GM12864 (cell line): ENCODE measurements at places on chromosomes 7 and 10.

GRCh38 chr10:29646960-29647461 is 12.2 kb upstream of the SVIL start:
- no peak for DNase-seq

GRCh38 chr10:127576740-127577161 is 27.6 kb downstream of the NPS start:
- DNase-seq: no peak

- DNase-seq: no peak
Measured at GRCh38 chr10:60429084-60429849, 39.6 kb upstream of the ANK3 start.

DNA sequence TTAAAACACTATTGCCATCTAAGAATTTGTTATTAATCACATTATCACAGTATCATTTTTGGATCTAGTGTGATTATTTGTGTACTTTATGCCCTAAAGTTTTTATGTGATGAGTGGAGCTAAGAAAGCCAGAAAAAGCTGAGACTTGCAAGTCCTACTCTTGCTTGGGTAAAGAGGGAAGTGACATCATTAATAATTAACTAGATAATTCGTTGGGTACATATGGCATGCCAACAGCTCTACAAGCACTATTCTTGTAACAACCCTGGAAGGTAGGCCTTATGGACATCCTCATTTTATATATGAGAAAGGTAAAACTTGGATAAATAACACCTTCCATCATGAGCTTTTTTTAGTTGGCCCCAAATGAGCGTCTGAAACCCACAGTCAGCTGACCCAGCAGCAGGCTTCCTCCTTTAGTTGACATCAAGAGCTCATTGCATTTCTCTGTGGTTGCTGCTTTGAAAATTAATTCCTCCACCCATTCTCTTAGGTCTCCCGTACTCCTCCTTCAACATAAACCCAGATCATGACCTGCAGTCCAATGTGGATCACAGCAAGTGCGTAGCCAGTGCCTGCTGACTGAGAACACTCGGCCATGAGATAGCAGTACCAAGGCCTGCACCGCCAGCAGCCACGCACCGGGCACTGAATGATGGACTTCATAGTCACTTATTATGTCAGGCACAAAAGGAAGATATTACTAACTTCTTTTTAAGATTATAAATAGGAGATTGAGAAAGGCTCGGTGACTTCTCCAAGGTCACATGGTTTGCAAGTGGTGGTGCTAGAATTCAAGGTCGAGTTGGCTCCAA is 292.0 kb upstream of the AOAH start:
- no peak for DNase-seq

- DNase-seq: no peak
Measured at GRCh38 chr7:63899691-63900393, 98.8 kb upstream of the ZNF722 start.

- DNase-seq: no peak
Measured at GRCh38 chr10:131762789-131763696, 137.8 kb upstream of the PPP2R2D start.

- DNase-seq: no peak
Measured at GRCh38 chr10:36669615-36670352, 455.6 kb upstream of the ANKRD30A start.

- DNase-seq: no peak
Measured at GRCh38 chr7:106721816-106722785, 61.1 kb upstream of the CCDC71L start.

GRCh38 chr7:34487391-34488115 is 170.5 kb upstream of the NPSR1 start:
- DNase-seq: no peak

- no peak for DNase-seq
Measured at GRCh38 chr7:1357601-1358271, 101.5 kb downstream of the MICALL2 start.

DNA sequence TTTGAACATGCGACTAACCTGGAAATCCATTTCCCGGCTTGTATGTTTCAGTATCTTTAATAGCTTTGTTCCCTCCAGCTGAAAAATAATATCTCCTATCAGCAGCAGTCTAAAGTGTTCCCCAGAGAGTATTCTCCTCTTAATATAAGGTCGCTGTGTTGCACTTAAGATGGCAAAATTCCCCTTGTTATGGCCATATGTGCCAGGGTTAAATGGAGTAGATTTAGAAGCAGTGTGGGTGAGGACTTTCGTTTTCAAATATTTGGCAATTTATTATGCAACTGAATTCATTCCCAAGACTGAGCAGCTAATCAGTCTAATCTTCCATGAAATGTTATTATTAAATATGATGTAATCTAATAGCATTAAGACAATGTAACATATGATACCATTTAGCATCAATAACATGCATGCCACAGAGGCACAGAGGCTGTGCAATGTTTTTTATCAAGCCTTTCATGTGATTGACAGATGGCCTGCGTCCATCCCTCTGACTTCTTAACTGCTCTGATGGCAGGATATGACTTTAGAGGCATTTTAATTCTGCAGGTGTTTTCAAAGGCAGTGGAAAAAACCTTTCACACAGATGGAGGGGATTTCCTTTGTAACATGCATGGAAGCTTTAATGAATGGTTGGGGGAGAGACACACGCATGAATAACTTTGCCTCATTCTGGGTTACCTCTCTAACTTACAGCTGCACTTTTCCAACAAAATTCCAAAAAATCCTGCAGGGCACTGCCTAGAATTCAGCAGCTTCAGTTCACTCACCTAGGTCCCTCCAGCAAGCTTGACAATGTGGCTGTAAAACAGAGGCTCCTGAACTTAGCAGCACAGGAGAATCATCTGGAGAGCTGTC is 55.1 kb upstream of the ZPBP start:
- peak; percentile 34 for DNase-seq

GRCh38 chr10:129467359-129468064 is 471 bp downstream of the MGMT start:
- DNase-seq: no peak

DNA sequence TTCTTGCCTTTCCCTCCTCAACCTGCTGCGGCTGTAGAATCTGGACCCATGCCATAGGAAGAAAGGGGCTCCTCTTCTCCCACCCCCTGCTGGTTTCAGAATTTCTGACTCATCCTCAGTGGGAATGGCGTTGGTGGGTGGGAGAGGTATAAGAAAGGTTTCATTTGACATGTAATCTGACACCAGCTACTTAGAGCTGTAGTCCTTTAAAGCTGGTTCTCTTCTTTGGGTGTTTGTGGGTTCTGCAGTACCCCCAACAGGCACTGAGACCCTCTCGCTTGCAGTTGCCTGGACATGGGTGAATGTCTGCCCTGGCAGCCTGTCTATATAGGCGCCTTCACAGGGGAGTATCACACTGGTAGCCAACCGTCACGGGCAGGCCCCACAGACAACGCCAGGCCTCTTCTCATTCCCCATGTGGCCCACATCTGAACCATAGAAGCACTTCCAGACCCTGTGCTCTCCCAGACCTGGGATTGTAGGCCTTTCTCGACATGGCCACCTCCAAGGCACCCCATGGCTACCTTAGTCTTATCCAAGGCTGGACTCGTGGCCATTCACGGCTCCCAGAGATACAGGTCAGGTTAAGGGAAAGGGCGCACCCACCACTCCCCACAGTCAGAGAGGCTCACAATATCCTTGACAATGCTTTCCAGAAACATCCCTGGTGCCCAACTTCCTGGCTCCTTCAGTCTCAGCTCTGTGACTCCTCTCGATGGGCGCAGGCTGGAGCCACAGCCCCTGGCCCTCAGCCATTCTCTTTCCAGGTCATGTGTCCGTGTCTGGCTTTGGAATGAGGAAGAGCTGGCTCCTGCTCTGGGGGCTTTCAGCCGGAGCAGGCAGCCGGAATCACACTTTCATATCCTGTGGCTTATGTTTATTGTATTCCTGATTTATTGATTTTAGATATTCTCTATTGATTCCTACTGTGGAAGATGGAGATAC is 17.5 kb downstream of the ZNF862 start:
- no peak for DNase-seq

- peak; percentile 27 for DNase-seq
Measured at GRCh38 chr7:39453743-39454355, 112.4 kb upstream of the YAE1 start.

- no peak for DNase-seq
Measured at GRCh38 chr10:102115775-102116174, 4.4 kb downstream of the LDB1 start.

GRCh38 chr7:44050915-44051560 is 6.5 kb downstream of the DBNL start:
- DNase-seq: no peak

DNA sequence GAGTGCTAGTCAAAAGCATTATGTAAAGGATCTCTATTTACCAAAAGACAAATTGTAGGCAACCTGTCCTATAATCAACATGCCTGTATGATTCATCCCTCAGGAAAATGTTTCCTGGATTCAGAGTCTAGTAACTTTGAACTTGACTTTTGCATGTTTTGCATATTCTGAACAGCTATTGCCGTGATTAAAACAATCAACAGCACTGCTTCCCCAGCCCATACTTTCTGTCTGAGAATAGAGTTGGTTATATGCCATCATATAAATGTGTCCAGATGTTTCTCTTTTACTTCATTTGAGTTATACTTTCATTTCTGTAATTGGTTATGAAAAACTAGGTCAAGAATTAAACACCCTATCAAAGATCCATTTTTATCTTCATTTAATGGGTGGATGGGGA is 83.5 kb downstream of the ZMYND11 start:
- no peak for DNase-seq

GRCh38 chr10:110058212-110058611 is 50.4 kb downstream of the ADD3 start:
- no peak for DNase-seq

- no peak for DNase-seq
Measured at GRCh38 chr7:118325450-118325808, 100.9 kb downstream of the ANKRD7 start.

DNA sequence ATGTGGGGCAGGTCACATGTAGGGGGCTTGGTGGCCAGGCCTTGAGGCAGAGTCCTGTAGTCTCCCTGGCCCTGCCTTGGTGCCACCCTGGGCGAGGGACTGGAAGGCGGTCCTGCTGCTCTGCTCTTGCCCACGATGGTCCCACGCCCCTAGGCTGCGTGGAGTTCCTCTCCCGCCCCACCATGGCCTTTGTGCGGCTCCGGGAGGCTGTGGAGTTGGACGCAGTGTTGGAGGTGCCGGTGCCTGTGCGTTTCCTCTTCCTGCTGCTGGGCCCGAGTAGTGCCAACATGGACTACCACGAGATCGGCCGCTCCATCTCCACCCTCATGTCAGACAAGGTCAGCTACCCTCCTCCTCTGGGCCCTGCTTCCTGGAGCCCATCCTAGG is 10.0 kb downstream of the FASTK start:
- DNase-seq: no peak

GRCh38 chr7:45687185-45687560 is 113.0 kb downstream of the ADCY1 start:
- DNase-seq: no peak

GRCh38 chr10:14820775-14821154 is 17.1 kb downstream of the CDNF start:
- DNase-seq: no peak

DNA sequence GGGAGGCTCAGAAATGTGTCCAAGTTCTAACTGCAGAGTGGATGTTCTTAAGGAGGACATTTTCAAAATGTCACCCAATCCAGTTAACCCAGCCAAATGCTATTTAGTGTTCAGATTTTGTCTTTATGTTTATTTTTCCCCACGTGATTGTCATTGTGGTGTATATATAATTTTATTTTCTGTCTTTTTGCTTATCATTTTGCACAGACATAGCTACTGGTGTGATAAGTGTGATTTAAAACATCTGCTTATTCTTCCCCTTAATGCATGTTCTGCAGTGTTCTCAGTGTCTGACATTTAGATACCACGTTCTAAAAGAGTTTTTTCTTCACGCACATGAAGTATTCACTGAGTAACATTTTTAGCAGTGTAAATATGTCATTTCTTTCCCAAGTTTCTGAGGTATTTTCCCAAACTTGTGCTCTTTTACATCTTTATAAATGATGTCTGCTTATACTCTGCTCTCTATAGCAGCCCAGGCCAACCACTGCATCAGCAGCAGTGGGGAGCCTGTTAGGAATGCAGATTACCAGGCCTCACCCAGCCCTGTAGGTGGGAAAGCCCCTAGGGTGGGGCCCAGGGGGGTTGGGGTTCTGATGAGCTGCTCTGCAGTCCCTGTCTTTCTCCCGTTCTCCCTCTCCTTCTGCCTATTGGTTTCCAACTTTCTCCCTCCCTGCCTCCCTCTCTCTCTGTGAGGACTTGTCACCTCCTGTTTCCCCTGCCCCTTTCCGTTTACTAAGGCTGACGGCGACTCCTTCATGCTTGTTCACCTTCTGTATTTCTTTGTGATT is 20.8 kb downstream of the ADCY1 start:
- DNase-seq: no peak

DNA sequence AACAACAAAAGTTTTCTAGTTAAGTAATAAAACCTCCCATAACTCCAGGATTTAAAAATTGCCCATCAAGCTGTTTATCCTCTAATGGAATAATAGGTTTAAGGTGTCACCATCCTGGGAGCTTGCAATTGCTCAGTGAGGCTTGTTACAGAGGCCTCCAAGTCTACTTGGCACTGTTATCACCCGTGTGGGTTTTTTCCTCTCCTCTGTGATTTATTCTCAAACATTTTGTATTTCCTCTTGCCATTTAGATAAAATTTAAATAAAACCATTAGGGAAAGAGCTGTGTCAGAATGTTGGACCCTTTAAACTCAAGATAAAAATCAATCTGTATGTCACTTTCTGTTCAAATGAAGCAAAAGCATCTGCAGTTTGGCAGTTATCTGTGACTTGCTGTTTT is 202.6 kb downstream of the GALNT17 start:
- no peak for DNase-seq

DNA sequence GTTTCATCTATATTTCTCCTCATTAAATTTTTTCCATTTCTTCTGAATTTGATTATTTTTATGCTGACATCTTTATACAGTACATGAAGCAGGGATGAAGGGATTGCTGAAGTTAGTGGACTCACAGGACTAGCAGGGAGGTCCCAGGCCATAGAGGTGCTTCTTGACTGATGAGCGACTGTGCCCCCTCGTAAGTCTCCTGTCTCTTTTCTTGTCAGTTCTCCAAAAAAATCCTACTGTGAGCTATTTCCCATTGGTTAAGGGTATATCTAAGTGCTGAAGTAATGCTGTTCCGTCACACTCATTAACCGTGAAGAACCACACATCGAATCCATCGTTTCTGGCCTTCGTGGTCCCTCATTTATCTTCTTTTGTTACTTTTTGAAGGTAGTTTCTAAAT is 27.7 kb downstream of the HECW1 start:
- no peak for DNase-seq

DNA sequence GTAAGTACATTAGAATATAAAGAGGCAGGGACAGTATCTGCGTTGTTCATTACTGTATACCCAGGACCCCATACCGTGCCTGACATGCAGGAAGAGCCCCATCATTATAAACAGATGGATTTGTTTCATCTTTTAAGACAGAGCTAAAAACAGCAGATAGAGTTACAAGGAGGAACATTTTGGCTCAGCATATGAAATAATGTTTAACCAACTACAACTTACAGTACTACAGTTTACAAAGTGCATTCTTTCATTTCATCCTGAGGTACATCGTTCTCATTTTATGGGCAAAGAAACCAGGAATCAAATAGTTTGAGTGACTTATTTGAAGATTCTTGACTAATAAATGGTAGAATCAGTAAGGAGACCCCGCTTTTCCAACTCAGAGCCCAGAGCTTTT is 38.1 kb upstream of the AGBL3 start:
- DNase-seq: no peak
